NCI-H82 (cell line): ENCODE measurements at places on chromosomes 11 and 22.

DNA sequence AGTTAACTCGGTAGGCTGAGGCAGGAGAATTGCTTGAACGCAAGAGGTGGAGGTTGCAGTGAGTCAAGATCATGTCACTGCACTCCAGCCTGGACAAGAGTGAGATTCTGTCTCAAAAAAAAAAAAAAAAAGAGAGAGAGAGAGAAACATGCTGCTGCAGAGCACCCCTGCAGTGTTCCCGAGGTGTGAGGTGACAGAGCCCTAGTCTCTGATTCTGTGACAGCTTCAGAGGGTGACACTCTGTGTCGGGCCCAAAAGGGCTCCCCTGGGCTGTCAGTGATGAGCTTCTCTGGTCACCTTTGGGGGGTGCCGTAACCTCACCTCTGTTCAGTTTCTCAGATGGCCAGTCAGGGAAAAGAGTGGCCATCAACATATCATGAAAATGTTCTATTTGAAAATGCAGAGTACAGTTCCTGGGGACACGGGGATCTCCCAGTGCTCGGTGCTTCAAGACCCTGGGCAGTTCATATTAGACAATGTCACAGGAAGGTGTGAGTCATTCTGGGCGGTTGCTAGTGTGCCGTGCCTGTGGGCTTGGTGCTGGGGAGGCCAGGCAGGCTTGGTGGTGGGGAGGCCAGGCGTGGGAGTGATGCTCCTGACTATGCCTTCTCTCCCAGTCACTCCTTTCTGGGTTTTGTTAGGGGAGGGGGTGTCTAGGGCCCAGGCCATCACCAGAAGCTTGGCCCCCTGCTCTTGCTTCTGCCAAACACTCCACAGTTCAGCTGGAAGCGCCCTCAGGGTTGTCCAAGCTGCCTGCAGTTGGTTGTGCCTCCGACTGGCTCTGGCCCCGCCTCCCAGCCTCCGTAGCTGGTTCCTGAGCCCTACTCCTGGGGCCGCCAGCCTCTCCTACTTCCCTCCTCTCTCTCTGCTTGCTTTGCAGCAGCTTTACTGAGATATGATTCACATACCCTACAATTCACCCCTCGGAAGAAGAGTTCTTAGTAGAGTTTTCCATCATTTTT lies 52.5 kb upstream of the CLDN5 start:
- DNase-seq, result no peak

DNA sequence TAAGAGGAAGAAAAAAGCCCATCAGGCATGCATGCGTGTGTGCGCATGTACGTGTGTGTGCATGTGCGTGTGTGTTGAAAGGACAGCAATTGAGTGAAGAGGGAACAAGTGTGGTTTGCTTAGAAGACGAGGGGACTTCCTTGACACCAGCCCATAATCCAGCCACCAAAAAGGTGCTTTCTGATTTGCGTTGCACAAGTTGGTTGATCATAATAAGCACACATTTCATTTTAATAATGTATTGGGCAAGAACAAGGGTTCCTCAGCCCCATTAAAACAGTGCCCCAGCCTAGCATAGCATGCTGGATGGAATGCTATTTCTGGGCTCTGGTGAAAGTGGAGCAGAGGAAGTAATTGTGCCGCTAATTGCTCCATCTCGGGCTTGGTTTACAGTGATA lies 493.2 kb downstream of the MIAT start:
- DNase-seq, result no peak

DNA sequence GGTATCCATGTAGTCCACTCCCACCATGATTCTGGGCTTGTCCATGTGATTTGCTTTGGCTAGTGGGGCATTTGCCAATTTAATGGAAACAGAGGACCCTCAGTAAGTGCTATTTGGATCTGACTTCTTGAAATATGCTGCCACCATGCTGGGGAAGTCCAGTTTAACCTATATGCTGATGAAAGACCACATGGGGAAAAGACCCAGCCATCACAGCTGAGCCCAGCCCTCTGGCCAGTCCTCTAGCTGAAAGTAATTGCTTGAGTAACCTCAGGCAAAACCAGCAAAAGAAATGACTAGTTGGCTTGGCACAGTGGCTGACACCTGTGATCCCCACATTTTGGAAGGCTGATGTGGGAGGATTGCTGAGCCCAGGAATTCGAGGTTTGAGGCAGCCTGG lies 61.5 kb downstream of the ATG16L2 start:
- DNase-seq, result no peak

DNA sequence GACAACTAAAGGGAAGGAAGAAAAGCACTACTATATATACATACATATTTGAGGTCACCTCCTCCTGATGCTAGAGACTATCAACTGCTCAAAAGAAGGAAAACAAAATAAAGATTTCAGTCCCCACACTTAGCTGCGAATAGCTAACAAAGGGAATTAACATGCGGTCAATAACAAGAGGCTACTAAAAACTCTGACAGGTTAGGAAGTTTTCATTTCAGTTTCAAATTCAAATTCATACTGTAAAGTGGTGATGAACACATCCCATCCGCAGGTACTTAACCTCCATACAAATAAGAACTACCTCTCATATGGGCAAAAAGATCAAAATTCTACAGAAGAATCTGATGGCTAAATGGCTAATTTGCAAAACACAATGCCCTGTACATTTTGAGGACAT lies 2.6 kb downstream of the NAP1L4 start:
- no peak for DNase-seq

GRCh38 chr22:23256986-23257888 lies 76.9 kb downstream of the BCR start:
- DNase-seq, result no peak

- no peak for DNase-seq
These were observed 8.2 kb downstream of the CBX7 start for GRCh38 chr22:39144101-39144767.

DNA sequence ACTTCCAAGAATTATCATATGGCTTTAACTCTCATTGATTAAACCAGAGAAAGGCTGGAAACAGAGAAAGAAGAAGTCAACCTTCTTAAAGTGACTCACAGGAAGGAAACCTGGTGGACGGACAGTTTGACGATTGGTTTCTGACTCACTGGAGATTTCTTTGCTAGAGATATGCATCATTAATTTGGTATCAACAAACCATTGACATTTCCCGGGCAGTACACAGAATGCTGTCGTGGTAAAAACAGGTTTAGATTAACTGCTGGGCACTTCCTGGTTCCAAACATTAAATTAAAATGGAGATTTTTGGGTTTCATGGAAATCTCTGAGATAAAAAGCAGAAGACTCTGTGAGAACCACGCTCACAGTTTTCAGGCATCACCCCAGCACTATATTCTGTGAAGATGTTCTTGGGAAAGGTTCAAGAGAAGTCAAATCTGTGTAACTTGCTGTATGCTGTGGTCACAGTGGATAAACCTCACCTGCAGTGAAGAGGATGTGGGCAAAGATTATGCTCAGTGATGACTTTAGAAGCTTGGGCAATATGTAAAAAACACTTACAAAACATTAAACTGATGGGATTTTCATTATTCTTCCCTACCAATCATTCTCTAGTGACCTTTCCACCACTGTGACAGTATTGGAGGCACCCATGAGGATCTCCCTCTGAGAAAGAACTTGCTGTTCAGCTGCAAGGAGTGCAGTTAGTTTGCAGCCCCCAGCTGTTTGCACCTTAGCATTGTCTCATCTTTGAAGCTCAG lies 61.1 kb upstream of the CD44 start:
- DNase-seq, result no peak

- DNase-seq, result no peak
These were observed 60.4 kb upstream of the PAX6 start for GRCh38 chr11:31871310-31872075.

- DNase-seq, result no peak
These were observed 974.0 kb downstream of the TBC1D22A start for GRCh38 chr22:47736186-47737034.

GRCh38 chr22:46976143-46976542 lies 213.7 kb downstream of the TBC1D22A start:
- DNase-seq, result no peak

DNA sequence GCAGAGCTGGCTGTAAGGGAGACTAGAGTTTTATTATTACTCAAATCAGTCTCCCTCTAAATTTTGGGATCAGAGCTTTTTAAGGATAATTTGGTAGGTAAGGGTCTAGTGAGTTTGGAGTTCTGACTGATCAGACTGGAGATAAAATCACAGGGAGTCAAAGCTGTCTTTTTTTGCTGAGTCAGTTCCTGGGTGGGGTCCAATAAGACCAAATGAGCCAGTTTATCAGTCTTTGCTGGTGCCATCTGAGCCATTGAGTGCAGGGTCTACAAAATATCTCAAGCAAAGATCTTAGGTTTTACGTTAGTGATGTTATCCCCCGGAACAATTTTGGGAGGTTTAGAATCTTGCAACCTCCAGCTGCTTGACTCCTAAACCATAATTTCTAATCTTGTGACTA lies 935.1 kb upstream of the RAG2 start:
- peak; percentile 13 for DNase-seq

DNA sequence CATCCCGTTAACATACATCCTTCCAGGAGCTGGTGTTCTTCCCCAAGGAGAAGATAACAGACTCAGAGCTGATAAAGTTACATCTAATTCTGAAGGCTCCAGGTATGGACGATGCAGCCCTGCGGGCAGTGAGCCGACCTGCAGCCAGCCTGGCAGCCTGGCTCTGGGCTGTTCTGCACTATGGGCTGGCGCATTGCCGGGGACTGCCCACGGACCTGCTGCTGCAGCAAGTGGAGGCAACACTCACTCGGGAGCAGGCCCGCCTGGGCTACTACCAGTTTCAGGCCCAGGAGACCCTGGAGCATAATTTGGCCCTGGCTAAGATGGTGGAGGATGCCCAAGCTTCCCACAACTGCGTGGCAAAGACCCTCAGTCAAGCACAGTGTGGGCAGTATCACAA lies 39.7 kb downstream of the RRP8 start:
- no peak for DNase-seq
